ENCODE measurements at places on chromosomes 1 and 21.
A peak's percentile ranks its signal among the peaks of the same experiment; 100 is the strongest.

GRCh38 chr1:220954321-220955075 lies 75.3 kb downstream of the HLX start:
- DNase-seq, result no peak

- DNase-seq, result no peak
Measured at GRCh38 chr1:184260382-184260781, 126.4 kb upstream of the C1orf21 start.

DNA sequence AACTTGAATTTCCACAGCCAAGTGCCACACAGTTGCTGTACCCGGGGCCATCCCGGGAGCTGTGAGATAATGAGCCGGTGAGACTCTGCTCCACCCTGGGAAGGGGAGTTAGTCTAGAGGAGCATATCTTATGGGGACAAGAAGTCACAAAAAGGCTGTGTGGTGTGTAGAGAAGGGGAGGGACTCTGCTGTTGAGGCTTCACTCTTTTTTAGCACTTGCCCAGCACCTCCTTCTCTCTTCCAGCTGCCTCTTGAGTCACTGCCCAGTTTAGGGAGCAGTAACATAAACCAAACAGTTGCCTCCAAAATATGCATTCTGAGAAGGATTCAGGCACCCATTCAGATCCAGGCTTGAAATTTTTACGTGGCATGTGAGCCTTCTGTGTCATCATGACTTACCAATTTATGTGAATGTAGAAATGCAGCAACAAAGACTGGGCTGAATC lies 744 bp upstream of the WDR26 start:
- DNase-seq, result no peak

DNA sequence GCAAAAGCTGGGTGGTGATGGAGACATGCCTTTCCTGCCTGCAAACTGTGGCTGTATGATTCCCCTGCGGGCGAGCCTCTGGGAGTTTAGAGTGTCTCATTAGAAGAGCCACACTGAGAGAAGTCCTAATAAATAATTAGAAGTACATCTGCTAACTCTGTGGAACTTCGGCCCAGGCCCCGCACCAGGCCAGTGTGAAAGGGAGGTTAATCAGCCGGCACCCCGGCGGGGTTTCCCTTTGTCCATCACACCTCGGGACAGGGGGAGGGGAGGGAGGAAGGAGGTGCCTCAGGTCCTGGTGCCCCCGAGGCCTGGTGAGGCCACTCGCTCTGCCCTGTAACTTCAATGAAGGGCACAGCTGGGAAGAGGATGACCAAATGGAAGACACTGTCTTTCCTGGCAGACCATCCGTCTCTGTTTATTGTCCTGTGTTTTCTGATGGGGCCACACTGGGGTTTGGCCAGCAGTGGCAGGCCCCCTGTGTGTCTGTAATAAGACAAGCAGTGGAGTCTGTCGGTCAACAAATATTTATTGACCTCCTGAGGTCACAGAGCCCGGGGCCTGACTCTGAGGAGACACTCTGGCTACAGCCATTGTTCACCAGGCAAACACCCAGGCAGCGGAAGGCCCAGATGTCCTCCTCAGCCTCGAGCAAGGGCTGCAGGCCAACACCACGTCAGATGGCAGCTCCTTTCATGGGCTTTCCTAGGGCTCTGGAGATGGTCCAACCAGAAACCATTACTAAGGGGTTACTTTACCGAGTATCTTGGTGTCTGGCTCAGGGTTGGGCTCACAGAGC lies 267.5 kb upstream of the RAB4A start:
- DNase-seq, result no peak

DNA sequence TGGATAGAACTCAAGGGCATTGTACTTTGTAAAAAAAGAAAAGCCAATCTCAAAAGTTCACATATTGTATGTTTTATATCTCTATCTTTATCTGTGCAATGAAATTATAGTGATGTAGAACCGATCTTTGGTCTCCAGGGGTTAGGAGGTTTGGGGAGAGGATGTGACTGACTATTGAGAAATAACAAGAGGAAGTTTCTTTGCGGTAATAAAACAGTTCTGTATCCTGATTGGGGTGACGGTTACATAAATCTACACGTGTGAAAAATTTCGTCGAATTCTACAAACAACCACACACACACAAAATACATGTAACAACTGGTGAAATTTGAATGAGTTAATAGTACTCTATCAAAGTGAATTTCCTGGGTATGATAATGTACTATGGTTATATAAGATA lies 10.6 kb upstream of the OR2T33 start:
- no peak for DNase-seq

DNA sequence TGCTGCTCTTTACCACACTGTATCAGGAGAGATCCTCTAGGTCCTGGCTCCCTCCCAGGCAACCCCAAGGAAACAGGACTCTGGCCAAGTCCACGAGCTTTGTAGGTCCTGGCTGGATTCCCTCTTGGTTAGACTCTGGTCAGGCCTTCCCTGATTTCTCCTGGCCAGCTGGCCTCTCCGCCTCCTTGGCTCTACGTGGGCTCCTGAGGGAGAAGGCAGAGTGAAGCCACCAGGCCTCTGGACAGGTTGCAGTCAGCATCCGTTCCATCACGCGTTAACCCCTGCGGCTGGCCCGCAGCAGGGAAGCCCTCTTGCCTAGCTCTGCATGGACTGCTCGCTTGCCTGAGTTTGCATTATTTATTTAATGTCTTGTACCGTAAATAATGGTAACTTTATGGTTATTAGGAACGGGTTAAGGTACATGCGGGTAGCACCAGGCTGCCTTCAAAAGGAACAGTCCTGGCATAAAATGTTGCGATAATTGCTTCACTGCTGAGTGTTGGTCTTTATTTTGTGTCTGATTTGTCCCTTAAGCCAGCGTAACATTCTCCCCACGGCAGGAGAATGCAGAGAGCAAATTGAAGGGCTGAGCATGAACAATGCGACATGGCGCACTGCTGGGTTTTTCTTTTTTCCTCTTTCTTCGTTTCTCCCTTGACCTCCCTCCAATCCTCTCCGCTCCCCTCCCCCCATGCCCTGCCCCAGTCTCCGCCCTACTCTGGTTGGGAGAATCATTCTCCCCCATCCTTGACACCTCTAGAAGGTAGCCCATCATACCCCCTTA lies 100.3 kb downstream of the RNF220 start:
- no peak for DNase-seq

DNA sequence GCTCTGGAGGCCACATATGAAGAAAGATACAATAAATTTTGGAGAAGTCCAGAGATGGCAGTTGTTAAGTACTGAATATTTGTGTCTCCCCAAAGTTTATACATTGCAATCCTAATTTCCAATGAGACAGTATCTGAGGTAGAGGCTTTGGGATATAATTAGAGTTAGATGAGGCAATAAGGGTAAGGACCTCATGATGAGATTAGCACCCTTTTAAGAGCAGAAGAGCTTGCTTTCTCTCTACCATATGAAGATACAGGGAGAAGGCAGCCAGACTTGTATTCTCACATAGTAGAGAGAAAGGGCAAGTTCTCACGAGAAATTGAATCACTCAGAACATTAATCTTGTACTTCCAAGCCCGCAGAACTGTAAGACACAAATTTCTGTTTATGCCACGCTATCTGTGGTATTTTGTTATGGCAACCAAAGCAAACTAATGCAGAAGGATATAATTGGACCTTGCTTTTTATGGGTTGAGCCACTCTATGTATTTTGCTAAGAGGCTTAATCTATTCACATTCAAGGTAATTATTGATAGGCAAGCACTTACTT lies 430.1 kb downstream of the KCNT2 start:
- no peak for DNase-seq

- no peak for DNase-seq
Measured at GRCh38 chr1:12128120-12128519, 38.7 kb upstream of the TNFRSF1B start.

DNA sequence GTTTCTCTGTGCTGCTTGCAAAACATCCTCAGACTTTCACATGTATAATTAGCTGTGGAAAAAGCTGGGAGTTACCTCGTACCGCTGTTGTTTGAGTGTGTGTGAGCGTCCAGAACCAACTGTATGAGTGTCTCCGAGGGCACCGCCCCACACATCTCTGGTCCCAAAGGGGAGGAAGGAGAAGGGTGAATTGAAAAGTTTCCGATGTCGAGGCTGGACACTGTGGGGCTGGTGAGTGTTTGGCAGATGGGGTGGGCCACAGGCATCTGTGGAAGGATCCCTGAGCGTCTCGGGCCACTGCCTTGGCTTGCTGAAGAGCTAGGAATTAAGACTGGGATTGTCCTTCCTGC lies 1.2 kb downstream of the ATP2B4 start:
- DNase-seq, result no peak

GRCh38 chr1:218633238-218633988 lies 288.3 kb downstream of the TGFB2 start:
- DNase-seq, result no peak

GRCh38 chr1:83716641-83717040 lies 282.3 kb downstream of the TTLL7 start:
- no peak for DNase-seq

- no peak for DNase-seq
Measured at GRCh38 chr1:156844102-156844501, 14.8 kb downstream of the INSRR start.

DNA sequence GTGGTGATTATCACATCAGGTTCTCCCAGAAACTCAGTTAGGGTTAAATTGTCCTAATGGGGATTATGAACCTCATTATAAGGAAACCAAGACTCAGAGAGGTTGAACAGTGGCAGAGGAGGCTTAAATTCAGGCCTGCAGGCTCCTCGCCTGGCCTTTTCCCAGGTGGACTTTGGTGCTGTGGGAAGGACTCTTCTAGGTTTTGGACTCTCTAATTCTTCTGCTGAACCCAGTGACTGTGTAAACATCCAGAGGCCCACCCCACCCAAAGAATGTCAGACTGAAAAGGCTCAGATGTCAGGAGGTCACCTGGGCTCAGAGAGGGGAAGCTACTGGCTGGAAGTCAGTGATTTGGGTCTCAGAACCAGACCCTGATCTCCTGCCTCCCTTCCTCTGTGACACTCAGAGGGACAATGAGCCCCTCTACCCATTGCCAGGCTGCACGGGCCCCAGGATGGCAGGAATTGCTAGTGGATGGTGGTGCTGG lies 2.5 kb downstream of the ZNF362 start:
- no peak for DNase-seq

GRCh38 chr1:32431736-32432400 lies 33.0 kb upstream of the ZBTB8B start:
- no peak for DNase-seq

DNA sequence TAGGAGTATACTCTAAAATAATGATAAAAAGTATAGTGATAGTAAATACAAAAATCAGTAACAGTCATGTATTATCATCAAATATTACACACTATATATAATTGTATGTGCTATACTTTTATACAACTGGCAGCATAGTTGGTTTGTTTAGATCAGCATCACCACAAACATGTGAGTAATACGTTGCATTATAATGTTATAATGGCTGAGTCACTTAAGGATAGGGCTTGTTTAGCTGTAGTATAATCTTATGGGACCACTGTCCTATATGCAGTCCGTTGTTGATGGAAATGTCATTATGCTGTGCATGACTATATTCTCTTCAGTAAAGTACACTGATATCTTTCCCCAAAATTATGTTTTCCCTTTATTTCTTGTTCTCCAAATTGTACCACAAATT lies 92.8 kb downstream of the LYPLAL1 start:
- no peak for DNase-seq

GRCh38 chr1:110627764-110628163 lies 21.6 kb upstream of the KCNA2 start:
- no peak for DNase-seq

- DNase-seq, result peak; percentile 14
Measured at GRCh38 chr21:37564341-37564923, 197.9 kb downstream of the DYRK1A start.

DNA sequence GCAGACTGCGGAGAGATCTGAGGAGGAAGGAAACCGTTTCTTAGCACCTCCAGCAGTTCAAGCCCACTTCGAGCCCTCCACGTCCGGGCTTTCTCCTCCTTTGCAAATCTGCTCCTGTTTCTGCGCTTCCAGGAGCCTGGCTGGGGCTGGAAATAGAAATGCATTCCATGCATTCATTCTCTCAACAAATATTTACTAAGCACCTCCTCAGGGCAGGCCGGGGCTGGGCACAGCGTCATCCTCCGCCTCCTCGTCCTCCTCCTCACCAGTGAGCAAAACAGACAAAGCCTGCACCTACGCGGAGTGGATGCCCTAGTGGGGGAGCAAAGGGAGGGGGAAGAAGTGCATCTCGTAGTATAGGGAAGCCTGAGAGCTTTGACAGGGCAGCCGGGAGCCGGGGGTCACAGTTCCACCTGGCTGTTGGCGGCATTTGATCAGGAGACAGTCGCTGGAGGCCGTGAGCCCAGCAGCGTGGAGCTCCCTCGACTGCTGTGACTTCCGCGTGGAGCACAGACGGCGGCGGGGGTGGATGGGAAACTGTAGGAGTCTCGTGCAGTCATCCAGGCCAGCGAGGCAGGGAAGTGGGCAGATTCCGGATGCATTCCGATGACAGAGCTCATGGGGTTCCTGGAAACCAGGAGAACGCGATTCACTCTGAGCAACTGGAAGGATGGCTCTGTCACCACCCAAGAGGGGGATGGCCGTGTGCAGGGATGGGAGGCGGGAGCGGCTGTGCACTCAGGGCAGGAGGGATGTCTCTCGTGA lies 93.5 kb downstream of the SIK1 start:
- no peak for DNase-seq

DNA sequence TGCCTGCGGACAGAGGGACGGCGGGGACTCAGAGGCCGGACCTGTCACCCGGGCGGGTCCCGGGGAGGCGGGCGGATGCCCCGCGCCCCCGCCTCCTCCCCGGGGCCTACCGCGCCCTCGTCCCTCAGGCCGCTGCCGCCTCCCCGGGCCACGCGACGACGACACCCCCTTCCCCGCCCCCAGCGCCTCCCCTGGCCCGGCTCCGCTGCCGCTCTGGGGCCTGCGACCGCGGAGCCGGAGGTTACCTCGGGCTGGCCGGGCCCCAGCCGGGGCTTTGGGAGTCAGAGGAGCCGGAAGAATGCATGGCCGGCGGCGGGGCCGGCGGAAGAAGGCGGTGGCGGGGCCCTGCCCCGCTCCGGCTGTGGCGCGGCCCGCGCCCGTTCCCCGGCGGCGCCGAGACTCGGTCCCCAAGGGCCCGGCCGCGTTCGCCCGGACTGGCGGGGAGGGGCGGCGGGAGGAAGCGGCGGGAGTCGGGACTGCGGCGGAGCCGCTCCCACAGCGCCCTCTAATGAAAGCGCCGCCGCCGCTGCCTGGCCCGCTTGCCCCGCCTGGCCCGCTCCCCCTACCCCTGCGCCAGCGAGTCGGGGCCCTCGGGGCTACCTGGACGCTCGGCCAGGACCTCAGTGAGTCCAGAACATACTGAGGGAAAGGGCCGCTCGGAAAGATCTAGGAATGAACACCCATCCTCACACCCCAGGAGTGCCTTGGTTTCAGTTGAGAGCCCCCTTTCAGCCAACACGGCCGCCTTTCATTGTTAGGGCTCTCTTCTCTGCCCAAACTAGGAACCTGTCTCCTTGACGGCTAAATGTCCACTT lies at the start of gene LPGAT1:
Gene LPGAT1, minus strand, starts transcription at position 436 of the 815 bp plus-strand sequence. CDS start 1,467 bp downstream, outside the sequence.
- DNase-seq, result peak; percentile 51

GRCh38 chr1:166972193-166972592 lies 3.1 kb downstream of the ILDR2 start:
- DNase-seq, result no peak

DNA sequence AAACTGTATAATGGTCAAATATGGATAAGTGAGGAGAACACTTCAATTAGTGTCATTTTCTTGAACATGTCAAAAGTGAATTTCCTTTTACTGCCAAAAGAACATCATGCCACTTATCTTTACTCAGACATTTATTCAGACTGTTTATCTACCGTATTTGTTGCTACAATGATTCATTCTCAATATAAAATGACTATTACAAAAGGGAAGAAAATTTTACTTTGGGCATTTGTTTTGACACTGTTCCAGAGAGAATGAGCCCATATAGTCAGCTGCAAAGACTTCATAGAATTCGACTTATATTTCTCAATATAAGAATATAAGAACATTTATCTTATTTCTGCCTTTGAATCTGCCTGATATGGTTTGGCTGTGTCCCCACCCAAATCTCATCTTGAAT lies 1699.1 kb downstream of the BRINP3 start:
- no peak for DNase-seq
